Smooth muscle cell of trachea (primary cell): ENCODE measurements at places on chromosomes 2 and 18. TPM values are rescaled to one million over a fixed set of nuclear protein-coding genes. Genes with fewer than 3 reads are reported as not detected.

The ANKRD53 gene
- total RNA-seq: 0.83 and 1.3 TPM in 2 replicates

The GALR1 gene
- total RNA-seq: under 0.01 TPM in 1 of 2 replicates, not detected in the other

The ANO7 gene
- total RNA-seq: 0.15 and 0.83 TPM in 2 replicates

The LRRTM1 gene
- not detected in 2 replicates for total RNA-seq
